GM23338 (cell line): ENCODE measurements at places on chromosomes 11 and 22. TPM values are rescaled to one million over a fixed set of nuclear protein-coding genes. Genes with fewer than 3 reads are reported as not detected.

- H3K36me3 ChIP-seq: no peaks in the 10 kb centered on the region
- no peaks in the 10 kb centered on the region for H3K4me1 ChIP-seq
- no peaks in the 10 kb centered on the region for H3K27me3 ChIP-seq
- H3K27ac ChIP-seq: no peak overlapping the region
- H3K4me3 ChIP-seq: no peak overlapping the region
- no peak for DNase-seq
Measured at GRCh38 chr11:107719073-107719472, 7.2 kb upstream of the SLN start.

- no peaks in the 10 kb centered on the region for H3K27me3 ChIP-seq
- peak; percentile 76 for DNase-seq
- peaks cover 15% of the 10 kb centered on the region; the same call in 1 of the 2 replicates for H3K4me1 ChIP-seq
- H3K4me3 ChIP-seq: peak overlapping the region; percentile 88
- H3K27ac ChIP-seq: peak overlapping the region; percentile 69; the same call in 1 of the 2 replicates
Measured at GRCh38 chr11:74397501-74398243, 561 bp downstream of the PGM2L1 start.

GRCh38 chr22:35335468-35335867 lies 35.8 kb downstream of the TOM1 start:
- no peak overlapping the region for H3K4me3 ChIP-seq
- no peaks in the 10 kb centered on the region for H3K27me3 ChIP-seq
- no peaks in the 10 kb centered on the region for H3K36me3 ChIP-seq
- no peak overlapping the region for H3K27ac ChIP-seq

The OR4C45 gene
- not detected in 2 replicates for polyA plus RNA-seq

- H3K27me3 ChIP-seq: no peaks in the 10 kb centered on the region
- H3K36me3 ChIP-seq: no peaks in the 10 kb centered on the region
- H3K4me1 ChIP-seq: no peaks in the 10 kb centered on the region
- H3K4me3 ChIP-seq: no peak overlapping the region
- H3K27ac ChIP-seq: no peak overlapping the region
Measured at GRCh38 chr22:45826520-45826919, 150.4 kb downstream of the WNT7B start.

The SEC14L6 gene
- polyA plus RNA-seq: 0.50 and 0.84 TPM in 2 replicates

DNA sequence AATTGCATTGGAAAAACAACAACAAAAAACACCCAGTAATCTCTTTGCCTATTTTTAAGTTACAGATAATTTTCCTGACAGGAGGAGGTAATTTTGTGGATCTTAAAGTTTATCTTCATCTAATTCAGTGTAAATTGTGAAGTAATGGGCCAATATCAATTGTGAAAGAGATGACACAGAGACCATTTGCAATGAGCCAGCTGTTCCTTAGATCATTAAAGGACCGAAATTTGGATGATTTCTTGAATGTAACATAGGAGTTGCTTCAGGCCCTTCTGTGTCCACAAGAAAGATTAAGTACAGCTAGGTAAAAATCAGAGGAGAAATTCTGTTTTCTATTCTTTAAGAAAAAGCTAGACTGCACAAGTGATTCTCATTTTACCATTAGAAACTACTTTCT lies 718.5 kb upstream of the ANO3 start:
- H3K36me3 ChIP-seq: peaks cover 6% of the 10 kb centered on the region; the same call in 1 of the 2 replicates
- H3K4me3 ChIP-seq: no peak overlapping the region
- peaks cover 12% of the 10 kb centered on the region; the same call in 1 of the 2 replicates for H3K4me1 ChIP-seq
- no peak overlapping the region for H3K27ac ChIP-seq
- H3K27me3 ChIP-seq: no peaks in the 10 kb centered on the region
- DNase-seq: no peak

DNA sequence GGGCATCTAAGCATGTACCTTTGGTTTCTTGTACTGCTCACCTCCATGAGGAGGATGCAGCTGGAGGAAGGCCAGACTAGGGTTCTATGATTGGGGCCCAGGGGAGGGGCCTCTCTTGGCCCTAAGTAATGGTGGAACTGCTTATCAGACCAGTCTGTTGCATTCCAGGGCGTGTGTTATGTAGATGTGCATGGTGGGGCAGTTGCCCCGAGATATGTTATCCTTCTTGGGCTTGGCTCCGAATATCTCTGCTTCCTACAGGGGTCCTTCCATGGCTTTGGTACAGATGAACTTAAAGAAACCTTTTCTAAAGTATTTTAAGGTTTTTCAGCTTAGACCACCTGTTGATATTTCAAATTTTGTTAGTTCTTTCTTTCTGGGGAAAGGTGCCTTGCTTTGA lies 126.0 kb downstream of the SWAP70 start:
- peaks cover 10% of the 10 kb centered on the region for H3K36me3 ChIP-seq
- no peak for DNase-seq
- H3K4me1 ChIP-seq: 0 out of 2 replicates have a peak, but pooled peaks cover 3% of the 10 kb centered on the region
- no peak overlapping the region for H3K27ac ChIP-seq

GRCh38 chr22:40323681-40324171 lies 22.6 kb upstream of the ADSL start:
- H3K4me1 ChIP-seq: peaks cover 31% of the 10 kb centered on the region
- H3K27ac ChIP-seq: peak overlapping the region; percentile 56
- peaks cover 6% of the 10 kb centered on the region; the same call in 1 of the 2 replicates for H3K36me3 ChIP-seq
- H3K27me3 ChIP-seq: no peaks in the 10 kb centered on the region
- DNase-seq: no peak
- H3K4me3 ChIP-seq: no peak overlapping the region

- DNase-seq: no peak
- no peaks in the 10 kb centered on the region for H3K36me3 ChIP-seq
- no peaks in the 10 kb centered on the region for H3K27me3 ChIP-seq
- no peak overlapping the region for H3K27ac ChIP-seq
Measured at GRCh38 chr11:122757201-122757600, 81.1 kb upstream of the CRTAM start.

GRCh38 chr22:41106122-41106968 lies 14.0 kb downstream of the EP300 start:
- H3K4me1 ChIP-seq: no peaks in the 10 kb centered on the region; the same call in 1 of the 2 replicates
- no peak for DNase-seq
- no peak overlapping the region for H3K4me3 ChIP-seq
- no peaks in the 10 kb centered on the region for H3K27me3 ChIP-seq
- H3K36me3 ChIP-seq: no peaks in the 10 kb centered on the region; the same call in none of the 2 replicates

DNA sequence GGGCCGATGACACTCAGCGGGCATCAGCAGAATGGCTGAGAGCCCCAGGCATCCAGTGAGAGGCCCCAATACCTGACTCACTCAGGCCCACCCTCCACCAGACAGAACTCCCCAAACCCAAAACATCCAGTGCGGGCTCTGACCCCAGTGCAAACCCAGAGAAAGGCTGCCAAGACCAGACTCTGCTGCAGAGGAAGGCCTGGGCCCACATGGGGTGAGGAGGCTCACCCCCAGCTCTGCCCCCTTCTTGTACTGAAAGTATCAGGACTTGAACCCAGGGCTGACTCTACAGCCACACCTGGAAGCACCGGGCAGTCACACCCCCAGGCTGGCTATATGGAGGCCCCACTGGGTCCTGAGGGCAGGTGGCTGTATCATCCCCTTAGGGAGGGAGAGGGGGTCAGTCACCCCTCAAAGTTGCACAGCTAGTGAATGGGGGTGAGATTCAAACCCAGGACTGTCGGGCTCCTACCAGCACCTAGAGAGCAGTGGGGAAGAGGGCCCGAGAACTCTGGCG lies 49.3 kb downstream of the IGLL1 start:
- no peak overlapping the region for H3K4me3 ChIP-seq
- H3K36me3 ChIP-seq: no peaks in the 10 kb centered on the region
- peaks cover 26% of the 10 kb centered on the region for H3K4me1 ChIP-seq
- H3K27me3 ChIP-seq: peaks cover 18% of the 10 kb centered on the region; the same call in 1 of the 2 replicates

- H3K27ac ChIP-seq: no peak overlapping the region
- H3K36me3 ChIP-seq: no peaks in the 10 kb centered on the region
- peak; percentile 25 for DNase-seq
- H3K27me3 ChIP-seq: no peaks in the 10 kb centered on the region
- H3K4me3 ChIP-seq: peak overlapping the region; percentile 68; the same call in 1 of the 2 replicates
Measured at GRCh38 chr11:10728154-10728553, 22.9 kb upstream of the CTR9 start.

DNA sequence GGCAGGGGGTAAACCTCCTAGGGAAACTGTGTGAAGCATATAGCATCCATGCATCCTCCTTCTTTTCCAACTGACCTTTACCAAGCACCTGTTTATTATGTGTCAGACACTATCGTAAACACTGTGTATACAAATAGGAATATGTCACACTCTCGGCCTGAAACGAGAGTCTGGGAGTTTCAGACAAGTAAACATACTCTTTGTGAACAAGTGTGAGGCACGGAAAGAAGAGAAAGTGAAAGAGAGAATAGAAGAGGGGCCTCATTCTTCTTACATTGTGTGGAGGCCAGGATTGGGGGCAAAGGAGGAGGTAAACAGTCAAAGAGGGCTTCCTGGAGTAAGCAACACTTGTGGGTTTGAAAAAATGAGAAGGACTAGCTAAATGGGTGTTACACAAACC lies 16.4 kb downstream of the CSNK2A3 start:
- no peaks in the 10 kb centered on the region for H3K36me3 ChIP-seq
- no peaks in the 10 kb centered on the region for H3K27me3 ChIP-seq
- no peak for DNase-seq
- no peak overlapping the region for H3K27ac ChIP-seq
- no peaks in the 10 kb centered on the region for H3K4me1 ChIP-seq
- H3K4me3 ChIP-seq: no peak overlapping the region

GRCh38 chr11:107848345-107848744 lies 10.2 kb downstream of the SLC35F2 start:
- no peaks in the 10 kb centered on the region for H3K36me3 ChIP-seq
- H3K27ac ChIP-seq: no peak overlapping the region
- no peak for DNase-seq

GRCh38 chr11:119095066-119095880 lies 6.4 kb downstream of the DPAGT1 start:
- peak overlapping the region; percentile 96 for H3K4me3 ChIP-seq
- H3K4me1 ChIP-seq: peaks cover 19% of the 10 kb centered on the region
- peaks cover 19% of the 10 kb centered on the region for H3K36me3 ChIP-seq
- peak overlapping the region; percentile 13 for H3K27ac ChIP-seq
- peak; percentile 100 for DNase-seq

The OR8B8 gene
- polyA plus RNA-seq: not detected in 2 replicates

DNA sequence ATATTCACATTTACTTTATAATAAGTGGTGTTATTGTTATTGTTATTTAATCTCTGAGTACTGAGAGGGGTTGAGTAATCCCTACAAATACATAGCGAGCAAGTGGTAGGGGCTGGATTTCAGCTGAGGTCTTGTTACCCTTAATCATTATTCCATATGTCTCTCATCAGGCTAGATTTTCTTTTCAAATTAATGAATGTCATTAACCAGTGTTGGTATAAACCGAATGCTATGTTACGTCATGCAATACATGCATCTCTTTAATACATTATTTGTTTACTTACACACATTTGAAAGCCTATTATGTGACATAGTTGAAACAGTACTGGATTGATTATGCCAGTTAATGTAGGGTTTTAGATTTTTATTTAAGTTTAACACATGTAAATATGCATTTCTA lies 18.9 kb downstream of the PDGFD start:
- H3K4me3 ChIP-seq: no peak overlapping the region
- no peak overlapping the region for H3K27ac ChIP-seq
- H3K36me3 ChIP-seq: no peaks in the 10 kb centered on the region

DNA sequence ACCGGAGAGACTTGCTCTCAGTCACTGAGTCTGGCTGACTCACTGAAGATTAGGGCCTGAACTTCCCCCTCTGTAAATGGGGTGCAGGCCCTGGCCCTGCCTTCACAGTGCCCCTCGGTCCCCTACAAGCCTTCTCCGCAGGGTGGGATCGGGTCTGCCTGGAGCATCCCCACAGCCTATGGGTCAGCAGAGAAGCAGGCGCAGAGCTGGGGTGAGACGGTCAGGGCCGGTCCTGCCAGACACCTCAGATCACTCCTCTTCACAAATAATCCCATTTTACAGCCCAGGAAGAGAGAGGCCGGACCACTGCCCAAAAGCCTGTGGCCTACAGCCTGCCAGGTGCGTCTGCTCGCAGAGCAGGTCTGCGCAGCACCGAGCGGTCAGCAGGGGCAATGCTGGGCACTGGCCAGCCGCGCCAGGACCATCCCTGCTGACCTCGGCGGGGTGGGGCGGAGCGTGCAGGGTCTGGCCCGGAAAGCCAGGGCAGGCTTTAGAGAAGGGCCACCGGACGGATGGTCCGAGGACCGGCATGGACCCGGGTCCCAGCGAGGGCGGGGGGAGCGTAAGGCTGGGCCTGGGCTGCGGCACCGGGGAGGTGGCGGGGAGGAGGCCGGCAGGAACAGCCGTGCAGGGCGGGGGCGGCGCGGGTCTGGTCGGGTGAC lies 522 bp upstream of the SEPTIN5 start:
- H3K4me3 ChIP-seq: peak overlapping the region; percentile 55; the same call in 1 of the 2 replicates
- no peaks in the 10 kb centered on the region for H3K36me3 ChIP-seq
- no peak overlapping the region for H3K27ac ChIP-seq
- peaks cover 54% of the 10 kb centered on the region for H3K27me3 ChIP-seq

DNA sequence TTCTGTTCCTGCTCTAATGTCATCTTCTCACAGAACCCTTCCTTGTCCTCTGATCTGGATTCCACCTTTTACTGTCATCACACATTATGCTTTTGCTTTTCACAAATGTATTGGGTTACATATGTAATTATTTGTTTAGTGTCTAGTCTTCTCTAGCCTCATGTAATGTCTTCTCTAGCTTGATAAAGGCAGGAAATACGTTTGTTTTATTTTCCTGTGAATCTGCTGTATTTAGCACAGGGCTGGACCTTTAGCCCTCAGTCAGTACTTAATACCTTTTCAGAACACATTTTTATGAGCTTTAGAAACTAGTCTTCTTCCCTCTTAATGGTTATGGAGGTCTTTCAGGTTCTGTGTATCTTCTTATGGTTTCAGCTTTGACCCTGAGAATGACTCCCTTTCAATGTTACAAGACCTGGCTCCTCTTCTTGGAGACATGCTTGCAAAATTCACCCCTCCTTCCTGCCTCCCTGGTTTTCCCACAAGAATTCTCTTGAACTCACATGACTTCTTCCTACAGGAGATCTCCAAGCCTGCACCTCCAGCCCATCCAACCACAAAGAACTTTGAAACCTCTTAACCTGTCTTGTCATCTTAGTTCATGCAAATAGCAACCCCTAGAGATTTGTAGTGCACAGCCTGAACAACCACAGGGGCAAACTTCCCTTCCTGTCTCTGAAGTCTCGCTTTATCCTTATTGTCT lies 132.7 kb upstream of the DDI1 start:
- no peak for DNase-seq
- H3K27ac ChIP-seq: no peak overlapping the region
- H3K4me1 ChIP-seq: no peaks in the 10 kb centered on the region
- H3K4me3 ChIP-seq: no peak overlapping the region

DNA sequence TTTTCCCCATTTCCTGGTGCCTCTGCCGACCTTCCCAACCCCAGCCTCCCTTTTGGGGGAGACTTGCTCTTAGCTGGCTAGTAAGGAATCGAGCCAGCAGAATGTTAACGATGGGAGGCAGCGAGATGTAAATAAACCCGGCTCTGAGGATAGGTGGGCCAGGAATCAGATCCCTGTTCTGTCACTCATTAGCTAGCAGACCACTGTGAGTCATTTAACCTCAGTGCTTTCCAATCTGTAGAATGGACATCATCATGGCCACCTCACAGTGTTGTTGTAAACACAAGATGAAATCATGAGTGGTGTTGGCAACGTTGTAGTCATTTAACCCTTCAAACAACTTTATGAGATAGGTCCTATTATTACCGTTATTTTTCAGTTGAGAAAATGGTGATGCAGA lies 208.6 kb downstream of the KIRREL3 start:
- peaks cover 4% of the 10 kb centered on the region; the same call in 1 of the 2 replicates for H3K4me1 ChIP-seq
- H3K4me3 ChIP-seq: no peak overlapping the region
- no peak overlapping the region for H3K27ac ChIP-seq
- DNase-seq: no peak

GRCh38 chr11:41498726-41499125 lies 39.3 kb upstream of the LRRC4C start:
- peaks cover 41% of the 10 kb centered on the region for H3K4me1 ChIP-seq
- no peak overlapping the region for H3K27ac ChIP-seq
- H3K27me3 ChIP-seq: no peaks in the 10 kb centered on the region
- peak; percentile 21 for DNase-seq
